CD8-positive, alpha-beta T cell (primary cell): ENCODE measurements at places on chromosomes 6 and 20.

- DNase-seq = no peak
Measured at GRCh38 chr6:3263096-3263495, 4.3 kb downstream of the PSMG4 start.

GRCh38 chr20:39886650-39887190 lies 802.3 kb downstream of the MAFB start:
- no peak for DNase-seq

- DNase-seq = no peak
Measured at GRCh38 chr20:31919410-31920155, 32.3 kb downstream of the PDRG1 start.

GRCh38 chr20:32440758-32441078 lies 82.6 kb downstream of the ASXL1 start:
- no peak for DNase-seq

- DNase-seq = no peak
Measured at GRCh38 chr6:147691446-147691845, 183.0 kb downstream of the SAMD5 start.

DNA sequence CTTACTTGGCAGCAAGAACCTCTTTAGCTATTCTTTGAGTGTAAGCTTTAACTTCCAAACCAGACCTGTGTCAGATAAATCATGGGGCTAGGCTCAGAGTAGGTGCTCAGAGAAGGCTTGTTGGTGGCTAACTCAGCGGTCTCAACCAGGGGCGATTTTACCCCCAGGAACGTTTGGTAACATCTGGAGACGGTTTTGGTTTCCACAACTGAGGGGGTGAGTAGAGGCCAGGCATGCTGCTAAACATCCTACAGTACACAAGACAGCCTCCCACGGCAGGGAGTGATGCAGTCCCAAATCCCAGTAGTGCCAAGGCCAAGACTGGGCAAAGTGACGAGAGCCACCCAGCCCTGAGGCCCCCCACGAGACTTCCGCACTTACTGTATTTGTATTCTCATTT lies 59.2 kb downstream of the RAB44 start:
- DNase-seq = no peak
